ENCODE measurements at places on chromosomes 7 and 10. TPM values are rescaled to one million over a fixed set of nuclear protein-coding genes. Genes with fewer than 3 reads are reported as not detected.

- no peak for DNase-seq
These were observed 11.5 kb upstream of the YAE1 start for GRCh38 chr7:39554583-39555165.

- no peak for DNase-seq
These were observed 19.7 kb upstream of the LAMB4 start for GRCh38 chr7:108149908-108150307.

GRCh38 chr7:115779561-115779960, 251.0 kb downstream of the TFEC start:
- no peak for DNase-seq

GRCh38 chr7:82701949-82702348, 258.4 kb upstream of the CACNA2D1 start:
- no peak for DNase-seq

GRCh38 chr7:151735851-151736402, 141.0 kb downstream of the PRKAG2 start:
- DNase-seq, result no peak

DNA sequence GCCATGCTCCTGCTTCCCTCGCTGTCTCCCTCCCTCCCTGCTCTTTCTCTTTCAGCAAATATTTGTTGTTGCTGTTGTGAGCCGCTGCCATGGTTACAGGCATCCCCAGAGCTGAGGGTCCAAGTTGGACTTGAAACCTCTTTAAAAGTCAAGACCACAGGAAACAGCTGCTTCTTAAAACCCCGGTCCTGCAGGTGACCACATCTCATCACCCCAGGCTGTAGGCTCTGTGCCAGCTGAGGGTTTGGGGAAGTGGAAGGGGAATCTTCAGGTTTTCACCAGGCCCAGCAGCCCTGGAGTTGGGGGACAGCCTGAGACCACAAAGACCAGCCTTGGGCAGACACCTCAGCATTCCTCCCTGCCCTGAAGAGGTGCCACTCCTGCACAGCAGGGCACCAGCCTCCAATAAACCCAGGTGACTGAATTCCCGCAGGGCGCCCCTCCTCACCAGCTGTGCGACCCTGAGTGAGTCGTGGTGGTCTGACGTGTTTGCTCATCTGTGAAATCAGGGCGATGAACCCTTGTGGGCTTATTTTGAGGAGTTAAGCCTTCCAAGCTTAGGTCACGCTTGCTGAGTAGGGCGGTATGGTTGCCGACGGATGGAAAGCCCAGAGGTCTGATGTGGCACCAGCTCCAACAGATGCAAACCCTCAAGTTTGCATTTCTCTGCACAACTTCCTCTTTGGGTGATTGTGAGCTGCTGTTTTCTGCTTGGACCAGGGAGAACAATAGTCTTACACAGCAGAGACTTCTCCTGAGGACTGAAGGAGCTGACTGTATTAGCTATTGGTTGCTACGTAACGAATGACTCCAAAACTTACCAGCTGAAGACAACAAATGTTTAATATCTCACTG, 24.8 kb downstream of the NPTX2 start:
- no peak for DNase-seq

DNA sequence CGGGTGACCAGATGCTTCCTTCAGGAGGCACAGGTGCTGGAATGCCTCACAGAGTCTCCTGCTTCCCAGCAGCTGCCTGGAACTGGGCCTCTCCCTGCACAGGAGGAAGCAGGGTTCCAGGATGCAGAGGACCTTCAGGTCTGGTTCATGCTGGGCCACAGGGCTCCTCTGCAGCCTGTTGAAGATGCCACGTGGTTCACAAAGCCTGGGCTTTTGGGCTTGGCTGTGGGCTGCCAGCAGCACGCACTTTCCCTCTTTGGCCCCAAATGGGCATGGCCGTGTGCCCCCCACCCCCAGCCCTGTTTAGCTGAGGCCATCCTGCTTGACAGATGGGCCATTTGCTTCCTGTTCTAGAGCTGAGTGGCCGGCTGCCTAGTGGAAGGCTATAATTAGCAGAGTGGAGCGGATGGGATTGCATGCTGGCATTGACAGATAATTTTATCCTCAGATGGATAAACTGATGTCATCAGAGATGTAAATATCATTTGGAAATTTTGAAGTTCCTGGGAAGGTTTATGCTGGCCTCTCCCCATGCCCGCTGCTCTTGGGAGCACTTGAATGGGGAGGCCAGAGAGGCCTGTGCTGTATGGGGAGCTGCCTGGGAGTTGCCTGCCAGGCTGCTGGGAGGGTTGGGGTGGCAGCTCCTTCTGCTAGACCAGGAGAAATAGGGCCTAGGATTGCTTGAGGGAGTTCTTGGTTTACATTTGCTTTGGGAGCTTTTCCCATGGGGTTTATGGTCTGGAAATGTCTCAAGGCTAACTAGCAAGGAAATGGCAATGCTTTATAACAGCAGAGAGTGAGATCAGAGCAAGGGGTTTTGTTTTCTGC, 28.2 kb downstream of the TSPAN15 start:
- DNase-seq, result no peak

- no peak for DNase-seq
These were observed 54.1 kb upstream of the OPN4 start for GRCh38 chr10:86600296-86600695.

DNA sequence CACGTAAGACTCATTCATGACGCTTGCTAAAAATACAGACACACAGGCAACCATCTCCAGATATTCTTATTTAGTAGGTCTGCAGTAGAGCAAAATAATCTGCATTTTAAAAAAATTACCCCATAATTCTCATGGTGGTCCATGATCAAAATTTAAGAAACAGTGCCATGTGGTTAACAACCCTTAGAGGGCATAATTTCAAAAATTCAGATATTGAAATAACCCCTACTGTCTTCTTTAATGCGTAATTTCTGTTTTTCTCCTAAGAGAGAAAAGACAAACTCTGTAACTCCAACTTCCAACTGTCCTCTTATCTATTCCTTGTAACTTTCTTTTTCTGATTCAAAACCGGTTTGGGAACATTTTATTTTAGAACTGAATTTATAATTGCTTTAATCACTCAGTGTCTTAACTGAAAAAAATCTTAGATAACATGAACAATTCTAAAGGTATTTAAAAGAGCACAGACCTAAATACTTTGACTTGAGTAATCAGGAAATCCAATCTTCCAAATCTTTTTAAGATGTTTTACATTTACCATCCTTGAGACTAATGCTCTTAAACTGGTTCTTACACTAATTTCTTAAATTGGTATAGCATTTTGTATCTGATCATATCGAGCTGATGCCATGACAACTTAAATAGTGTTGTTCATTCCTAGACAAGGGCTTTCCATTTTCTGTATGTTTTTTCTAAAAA, 148.0 kb downstream of the GALNT11 start:
- no peak for DNase-seq

- no peak for DNase-seq
These were observed 9.3 kb upstream of the FAM180A start for GRCh38 chr7:135757719-135758411.

DNA sequence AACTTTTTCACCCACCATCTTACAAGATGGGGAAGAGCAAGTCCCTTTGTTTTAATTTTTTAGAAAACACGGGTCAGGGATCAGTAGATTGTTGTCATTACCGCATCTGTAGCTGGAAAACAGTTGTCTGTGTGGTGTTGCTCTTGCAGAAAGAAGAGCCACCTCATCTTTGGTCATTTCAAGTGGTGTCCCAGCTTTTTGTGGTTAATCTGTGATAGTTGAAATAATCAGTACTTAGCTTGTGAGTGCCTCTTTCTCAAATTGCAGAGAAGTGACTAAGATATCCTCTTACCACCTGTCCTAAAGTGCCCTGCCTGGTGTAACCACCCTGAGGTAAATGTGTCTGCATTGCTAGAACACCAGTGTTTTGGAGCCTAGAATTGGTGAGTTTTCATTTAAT, 5.5 kb downstream of the PRPF18 start:
- no peak for DNase-seq

DNA sequence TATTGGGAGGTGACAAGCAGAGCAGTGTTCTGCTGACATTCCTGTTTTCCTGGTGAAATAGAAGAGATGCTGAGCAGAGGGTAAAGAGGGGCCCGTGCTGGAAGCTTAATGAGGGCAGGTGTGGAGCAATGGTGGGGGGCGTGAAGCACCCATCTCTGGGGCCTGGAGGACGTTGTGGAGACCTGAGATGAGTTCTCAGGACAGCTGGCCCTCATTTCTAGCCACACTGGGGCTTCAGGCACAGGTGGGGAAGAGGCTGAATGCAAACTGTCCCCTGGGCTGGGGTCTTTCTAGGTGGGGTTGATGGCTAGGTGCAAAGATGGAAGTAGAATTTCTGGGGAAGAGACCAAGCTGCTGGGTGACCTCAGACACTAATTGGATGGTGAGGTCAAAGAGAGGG, 274.2 kb upstream of the TCERG1L start:
- DNase-seq, result no peak

- DNase-seq, result no peak
These were observed 37.5 kb downstream of the ARHGAP22 start for GRCh38 chr10:48567346-48567745.

Gene PFKP
- 31.8 TPM for polyA plus RNA-seq

Gene MINDY4
- 11.3 TPM for polyA plus RNA-seq

Gene AZGP1
- 67.1 TPM for polyA plus RNA-seq

Gene RASSF4
- polyA plus RNA-seq, result 25.2 TPM

Gene TMEM225B
- 2.7 TPM for polyA plus RNA-seq

Gene GOLGA7B
- 0.43 TPM for polyA plus RNA-seq

Gene TFPI2
- 8.0 TPM for polyA plus RNA-seq

Gene GIMAP4
- polyA plus RNA-seq, result 23.4 TPM

Gene PRSS2
- polyA plus RNA-seq, result not detected

Gene FRAT2
- polyA plus RNA-seq, result 13.2 TPM

Gene RBP3
- 0.16 TPM for polyA plus RNA-seq

Gene FAM180A
- polyA plus RNA-seq, result not detected
